RPMI7951 (cell line): ENCODE measurements at places on chromosomes 11 and 22. TPM values are rescaled to one million over a fixed set of nuclear protein-coding genes. Genes with fewer than 3 reads are reported as not detected.

- DNase-seq = no peak
Measured at GRCh38 chr22:36653316-36653715, 50.2 kb downstream of the CACNG2 start.

DNA sequence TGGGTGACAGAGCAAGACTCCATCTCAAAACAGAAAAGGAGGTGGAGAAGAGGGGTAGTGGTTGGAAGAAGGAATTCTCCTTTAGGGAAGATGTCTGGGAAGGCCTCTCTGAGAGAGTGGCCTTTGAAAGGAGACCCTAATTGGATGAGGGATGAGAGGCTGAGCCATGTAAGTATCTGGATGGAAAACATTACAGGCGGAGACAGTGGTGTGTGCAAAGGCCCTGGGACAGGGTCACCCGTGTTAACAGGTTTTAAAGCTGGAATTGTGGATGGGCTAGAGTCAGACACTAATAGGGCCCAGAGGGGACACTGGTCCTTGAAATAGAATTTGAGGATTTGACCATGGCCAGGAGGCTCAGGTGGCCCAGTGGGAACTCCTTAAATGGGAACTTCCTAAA is 10.4 kb downstream of the SNAP29 start:
- no peak for DNase-seq

CARD10 gene
- total RNA-seq = 3.5 and 3.6 TPM in 2 replicates

DNA sequence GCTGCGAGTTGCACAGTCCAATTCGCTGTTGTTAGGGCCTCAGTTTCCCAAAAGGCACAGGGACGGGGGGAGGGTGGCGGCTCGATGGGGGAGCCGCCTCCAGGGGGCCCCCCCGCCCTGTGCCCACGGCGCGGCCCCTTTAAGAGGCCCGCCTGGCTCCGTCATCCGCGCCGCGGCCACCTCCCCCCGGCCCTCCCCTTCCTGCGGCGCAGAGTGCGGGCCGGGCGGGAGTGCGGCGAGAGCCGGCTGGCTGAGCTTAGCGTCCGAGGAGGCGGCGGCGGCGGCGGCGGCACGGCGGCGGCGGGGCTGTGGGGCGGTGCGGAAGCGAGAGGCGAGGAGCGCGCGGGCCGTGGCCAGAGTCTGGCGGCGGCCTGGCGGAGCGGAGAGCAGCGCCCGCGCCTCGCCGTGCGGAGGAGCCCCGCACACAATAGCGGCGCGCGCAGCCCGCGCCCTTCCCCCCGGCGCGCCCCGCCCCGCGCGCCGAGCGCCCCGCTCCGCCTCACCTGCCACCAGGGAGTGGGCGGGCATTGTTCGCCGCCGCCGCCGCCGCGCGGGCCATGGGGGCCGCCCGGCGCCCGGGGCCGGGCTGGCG is at the start of gene BCR:
BCR (plus strand) TSS at position 209 of the 592 bp plus-strand sequence. CDS start 452 bp downstream, outside the sequence.
- DNase-seq = peak; percentile 62

DNA sequence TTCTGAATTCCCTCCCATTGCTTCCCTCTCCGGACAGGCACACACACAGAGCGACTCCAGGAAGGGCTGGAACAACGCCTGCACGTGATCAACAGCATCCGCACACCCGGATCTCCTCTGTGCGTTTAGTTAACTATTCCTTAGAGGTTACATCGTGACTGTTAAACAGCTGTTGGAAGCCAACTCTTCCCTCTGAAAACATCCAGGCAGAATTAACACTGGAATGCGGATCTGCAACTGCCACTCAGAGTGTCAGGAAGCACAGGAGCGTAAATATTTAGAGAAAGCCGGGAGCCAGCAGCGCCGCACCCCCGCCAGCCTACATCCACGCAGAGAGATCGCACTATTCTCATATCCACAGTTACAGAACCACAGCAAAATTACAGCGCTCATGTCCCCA is 46.2 kb downstream of the SHANK2 start:
- no peak for DNase-seq

DNA sequence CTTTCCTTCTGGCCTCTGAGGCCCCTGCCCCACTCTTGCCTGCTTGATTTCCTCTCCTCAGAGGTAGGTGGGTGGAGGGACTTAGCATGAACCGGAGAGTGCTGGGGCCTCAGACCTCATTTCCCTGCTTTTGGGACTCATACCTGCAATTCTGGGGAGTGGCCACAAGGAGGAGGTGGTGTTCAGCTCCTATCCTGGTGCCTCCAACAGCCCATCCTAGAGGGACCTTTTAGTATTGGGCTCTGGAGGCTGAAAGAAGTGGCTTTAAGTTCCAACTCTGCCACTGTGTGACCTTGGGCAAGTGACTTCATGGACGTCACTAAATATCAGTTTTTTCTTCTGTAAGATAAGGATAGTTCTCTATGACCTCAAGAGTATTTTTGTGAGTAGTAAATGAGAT is 98.6 kb downstream of the KIAA1671 start:
- DNase-seq = no peak

C11orf65 gene
- 0.10 and 0.24 TPM in 2 replicates for total RNA-seq

OR4C16 gene
- not detected in 2 replicates for total RNA-seq

DNA sequence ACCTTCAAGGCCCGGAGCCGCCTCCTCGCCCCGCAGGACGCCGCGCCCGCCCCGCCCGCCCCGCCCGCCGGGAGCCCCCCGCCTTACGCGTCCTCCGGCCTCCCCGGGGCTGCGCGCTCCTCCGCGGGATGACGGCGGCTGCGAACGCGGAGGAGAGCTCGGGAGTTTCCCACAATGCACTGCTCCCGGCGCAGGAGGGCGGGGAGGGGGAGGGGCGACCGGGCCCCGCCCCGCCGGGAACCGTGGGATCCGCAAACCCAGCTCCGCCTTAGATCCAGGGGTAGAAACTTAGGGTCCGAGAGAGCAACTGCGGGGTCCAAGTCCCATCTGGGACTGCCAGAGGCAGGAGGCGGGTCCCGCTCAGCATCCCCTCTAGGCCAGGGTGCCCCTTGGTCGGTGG is at the start of gene CEND1:
CEND1 (minus strand) TSS at position 148 of the 400 bp plus-strand sequence. CDS start 1,514 bp downstream, outside the sequence.
- no peak for DNase-seq

DNA sequence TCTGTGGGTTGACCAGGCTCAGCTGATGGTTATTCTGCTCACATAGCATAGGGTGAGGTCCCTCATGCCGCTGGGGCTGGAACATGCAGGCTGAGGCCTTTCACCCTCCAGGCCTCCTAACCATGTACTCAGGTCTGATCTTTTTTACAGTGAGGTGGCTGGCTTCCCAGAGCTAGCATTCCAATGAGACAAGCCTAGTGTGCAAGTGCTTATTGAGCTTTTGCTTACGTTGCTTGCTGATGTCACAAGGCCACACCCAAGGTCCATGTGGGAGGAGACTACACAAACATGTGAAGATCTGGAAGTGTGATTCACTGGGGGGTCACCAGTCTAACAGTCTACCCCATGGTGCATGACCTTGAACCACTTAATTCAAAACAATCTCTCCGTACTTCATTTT is 33.9 kb downstream of the ISX start:
- DNase-seq = no peak

DNA sequence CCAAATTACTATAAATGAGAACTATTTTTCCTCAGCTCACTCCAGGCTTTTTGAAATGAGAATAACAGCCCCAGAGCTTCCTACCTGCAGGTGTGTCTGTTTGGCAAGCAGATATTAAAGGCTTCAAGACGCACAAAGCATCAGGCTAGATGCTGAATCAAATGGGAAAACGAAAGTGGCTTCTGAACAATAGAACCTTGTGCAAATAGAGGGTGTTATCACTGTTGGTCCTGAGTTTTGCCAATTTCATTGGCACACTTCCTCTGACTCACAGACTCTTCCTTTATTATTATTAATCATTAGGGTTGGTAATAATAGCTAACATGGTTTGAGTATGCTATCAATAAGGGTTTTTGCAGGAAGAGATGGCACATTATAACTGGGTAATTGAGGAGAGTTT is 13.4 kb downstream of the SYT13 start:
- peak; percentile 14 for DNase-seq

DNA sequence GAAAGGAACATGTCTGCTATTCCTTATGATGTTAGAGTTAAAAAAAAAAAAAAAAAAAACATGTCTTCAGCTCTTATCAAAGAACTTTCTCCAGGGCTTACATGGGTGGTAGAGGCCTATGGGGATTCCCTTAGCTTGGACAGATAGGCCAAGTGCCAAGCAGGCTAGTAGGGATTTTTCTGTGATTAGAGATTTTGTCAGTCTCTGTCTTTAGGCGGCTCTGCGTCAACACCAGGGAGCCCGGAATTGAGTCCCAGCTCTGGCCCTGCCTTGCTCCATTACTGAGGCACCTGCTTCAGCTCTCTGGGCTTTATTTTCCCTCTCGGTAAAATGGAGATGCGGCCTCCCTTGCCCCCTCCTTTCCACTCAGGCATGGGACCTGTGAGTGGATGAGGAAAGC is 13.1 kb downstream of the CRY2 start:
- no peak for DNase-seq

DNA sequence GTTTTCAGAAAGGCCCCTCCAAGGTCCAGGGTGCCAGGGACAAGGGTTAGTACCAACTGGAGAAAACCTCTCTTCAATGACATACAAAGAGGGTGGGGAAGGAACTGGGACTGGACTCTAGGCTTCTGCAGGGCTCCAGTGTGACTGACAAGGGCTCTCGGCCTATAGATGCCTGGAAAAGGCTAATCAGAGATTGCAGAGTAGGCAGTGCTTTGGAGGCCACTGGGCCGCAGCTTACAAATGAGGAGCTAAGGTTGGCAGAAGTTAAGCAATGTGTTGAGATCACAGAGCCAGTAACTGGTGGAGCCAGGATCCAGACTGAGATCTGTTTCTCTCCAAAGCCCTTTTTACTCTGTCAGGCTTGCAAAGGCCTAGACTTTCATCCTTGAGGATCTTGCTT is 7.4 kb upstream of the DGKZ start:
- no peak for DNase-seq

- DNase-seq = no peak
Measured at GRCh38 chr11:61844909-61845565, 16.9 kb downstream of the FADS2 start.

GRCh38 chr22:23380230-23380573 is 199.9 kb downstream of the IGLL1 start:
- DNase-seq = no peak

CHST1 gene
- 0.20 and 0.36 TPM in 2 replicates for total RNA-seq

ZNF215 gene
- total RNA-seq = 6.7 and 8.9 TPM in 2 replicates

DNA sequence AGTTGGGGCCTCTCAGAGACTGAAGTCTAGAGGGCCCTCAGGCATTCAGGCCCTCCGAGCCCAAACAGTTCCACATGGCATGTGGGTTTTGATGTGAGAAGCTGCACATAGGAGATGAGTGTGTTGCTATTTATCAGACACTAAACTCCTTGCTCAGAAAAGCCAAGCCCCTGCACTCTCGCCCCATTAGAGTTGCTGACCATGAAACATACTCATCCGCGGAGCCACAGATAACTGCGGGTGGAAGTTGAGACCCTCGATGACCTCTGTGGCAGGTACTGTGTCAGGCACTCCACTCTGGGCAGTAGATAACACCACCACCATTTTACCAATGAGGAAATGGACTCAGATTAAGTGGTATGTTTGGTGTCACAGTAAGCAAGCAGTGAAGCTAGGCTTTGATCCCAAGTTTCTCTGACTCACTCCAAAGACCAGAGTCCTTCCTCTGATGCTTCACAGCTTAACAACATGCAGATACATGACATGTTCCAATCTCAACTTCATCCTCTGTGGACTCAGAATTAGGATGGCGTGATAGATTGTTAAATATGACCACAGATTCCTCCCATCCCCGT is 202.1 kb downstream of the ADAMTS15 start:
- DNase-seq = no peak

DNA sequence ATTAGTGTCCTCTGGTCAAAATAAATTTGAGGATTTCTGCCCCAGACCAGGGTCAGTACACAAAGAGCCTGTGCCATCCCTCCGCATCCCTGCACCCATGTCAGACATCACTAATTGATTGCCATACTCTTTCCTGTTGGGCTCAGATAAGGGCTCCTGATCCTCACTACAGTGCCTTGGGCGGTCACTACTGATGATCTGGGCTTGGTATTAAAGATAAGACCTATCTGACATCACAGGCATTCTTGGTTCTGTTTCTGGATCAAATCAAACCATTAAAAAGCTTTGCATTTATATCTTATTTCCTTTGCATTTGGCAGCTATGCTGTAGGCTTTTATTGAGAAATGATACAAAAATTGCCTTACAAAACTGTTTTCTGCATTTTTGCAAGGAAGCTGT is 103.5 kb upstream of the TENM4 start:
- no peak for DNase-seq

DNA sequence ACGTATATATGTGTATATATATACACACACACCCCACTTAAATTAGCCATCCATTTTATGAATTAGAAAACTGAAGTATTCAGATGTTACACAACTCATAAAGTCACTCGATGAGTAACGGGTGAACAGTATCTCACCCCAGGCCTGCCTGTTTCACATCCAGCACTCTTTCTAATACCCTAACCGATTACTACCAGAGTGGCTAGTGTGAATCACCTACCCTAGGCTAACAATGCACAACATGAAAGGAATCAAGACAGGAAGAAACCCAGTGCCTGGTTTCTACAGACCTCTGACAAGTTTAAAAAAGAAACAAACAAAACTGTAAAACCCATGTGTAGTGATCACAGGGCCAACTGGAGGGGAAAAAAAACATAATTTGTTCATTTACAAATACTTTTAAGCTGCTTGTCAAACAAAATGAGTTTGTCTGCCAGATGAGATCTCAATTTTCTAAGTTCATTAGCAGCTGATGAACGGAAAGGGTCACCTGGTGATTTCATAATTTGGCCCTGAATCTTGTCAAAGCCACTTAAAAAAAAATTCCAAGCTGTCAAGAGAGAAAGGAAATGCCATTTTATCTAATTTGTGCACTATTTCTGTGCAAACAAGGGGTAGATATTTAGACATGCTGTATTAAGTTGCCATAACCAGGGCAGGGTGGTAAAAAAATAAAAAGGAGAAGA is 134.8 kb downstream of the LARGE1 start:
- DNase-seq = peak; percentile 1

DNA sequence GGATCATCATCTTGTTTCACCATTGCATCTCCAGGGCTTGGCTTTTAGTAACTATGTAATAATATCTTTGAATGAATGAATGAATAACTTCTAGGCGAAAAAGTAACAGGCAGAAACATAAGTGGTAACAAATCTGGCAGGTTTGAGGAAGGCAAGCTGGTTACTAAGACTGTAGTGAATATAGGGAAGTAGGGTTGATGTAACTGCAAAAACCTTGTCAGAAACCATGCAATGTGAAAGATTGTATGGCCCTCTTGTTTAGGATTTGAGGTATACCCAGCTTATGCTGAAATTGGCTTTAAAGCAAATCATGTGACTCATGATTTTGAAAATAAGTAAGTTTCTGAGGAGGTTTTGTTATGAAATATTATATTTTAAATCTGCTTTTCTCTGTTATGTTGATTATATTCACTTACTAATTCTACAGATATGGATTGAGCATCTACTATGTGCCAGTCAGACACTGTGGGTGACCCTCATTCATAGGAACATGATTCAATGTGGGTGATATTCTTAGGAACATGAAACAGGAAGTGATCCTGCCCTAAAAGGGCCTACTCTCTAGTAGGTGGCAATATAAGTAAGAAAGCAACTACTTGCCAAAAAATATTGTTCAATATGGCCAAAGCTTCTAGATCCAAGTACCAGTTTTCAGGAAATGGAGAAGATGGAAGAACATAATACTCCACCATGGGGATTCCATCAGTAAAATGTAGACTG is 115.5 kb upstream of the CCDC90B start:
- DNase-seq = no peak
